ENCODE measurements at places on chromosomes 16 and 17. TPM values are rescaled to one million over a fixed set of nuclear protein-coding genes. Genes with fewer than 3 reads are reported as not detected.

DNA sequence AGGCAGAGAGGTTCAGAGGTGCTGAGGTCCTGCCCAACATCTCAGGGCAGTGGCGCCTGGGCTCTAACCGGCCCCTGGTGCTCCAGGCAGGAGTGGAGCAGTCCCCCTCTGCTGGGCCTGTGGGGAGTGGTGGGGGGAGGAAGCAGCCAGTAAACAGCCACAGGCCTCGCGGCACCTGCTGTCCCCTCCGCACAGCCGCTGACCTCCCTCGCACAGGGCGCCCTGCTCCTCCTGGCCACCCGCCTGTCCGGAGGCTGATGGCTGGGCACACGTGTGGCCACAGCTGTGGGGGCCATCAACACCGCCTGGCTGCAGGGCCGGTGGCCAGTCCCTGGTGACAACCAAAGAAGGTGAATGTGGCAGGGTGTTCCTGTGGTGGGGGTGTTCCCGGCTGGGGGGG, 36.8 kb upstream of the PABPN1L start:
- H3K36me3 ChIP-seq: no peaks in the 10 kb centered on the region
- no peak for DNase-seq
- no peak overlapping the region for H3K27ac ChIP-seq
- H3K27me3 ChIP-seq: no peaks in the 10 kb centered on the region
- H3K4me3 ChIP-seq: no peak overlapping the region

DNA sequence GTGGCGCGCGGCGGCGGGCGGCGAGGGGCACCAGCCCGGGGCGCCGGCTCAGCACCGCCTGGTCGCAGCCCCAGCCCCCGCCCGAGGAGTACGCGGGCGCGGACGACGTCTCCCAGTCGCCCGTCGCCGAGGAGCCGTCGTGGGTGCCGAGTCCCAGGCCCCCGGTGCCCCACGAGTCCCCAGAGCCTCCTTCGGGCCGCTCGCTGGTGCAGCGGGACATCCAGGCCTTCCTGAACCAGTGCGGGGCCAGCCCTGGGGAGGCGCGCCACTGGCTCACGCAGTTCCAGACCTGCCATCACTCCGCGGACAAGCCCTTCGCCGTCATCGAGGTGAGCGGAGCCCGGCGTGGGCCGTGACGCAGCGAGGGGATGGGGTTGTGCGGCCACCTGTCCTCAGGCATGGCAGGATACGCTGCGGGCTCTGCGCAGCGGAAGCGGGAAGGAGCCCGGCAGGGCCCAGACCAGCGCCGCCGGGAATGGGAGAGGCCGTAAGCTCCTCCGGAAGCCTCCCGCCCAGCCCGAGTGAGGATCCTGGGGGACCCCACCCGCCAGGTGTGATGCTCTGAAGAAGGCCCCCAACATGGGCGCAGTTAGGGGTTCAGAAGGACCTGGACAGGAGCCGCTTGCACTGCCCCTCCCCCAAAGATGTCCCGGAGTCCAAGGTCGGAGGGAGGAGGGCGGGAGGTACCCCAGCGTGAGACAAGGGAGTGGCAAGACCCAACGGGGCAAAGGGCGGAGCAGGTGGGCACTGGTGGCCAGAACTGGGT, 522 bp downstream of the NAGS start:
- DNase-seq: peak; percentile 32
- peak overlapping the region; percentile 75 for H3K4me3 ChIP-seq
- H3K4me1 ChIP-seq: no peaks in the 10 kb centered on the region

DNA sequence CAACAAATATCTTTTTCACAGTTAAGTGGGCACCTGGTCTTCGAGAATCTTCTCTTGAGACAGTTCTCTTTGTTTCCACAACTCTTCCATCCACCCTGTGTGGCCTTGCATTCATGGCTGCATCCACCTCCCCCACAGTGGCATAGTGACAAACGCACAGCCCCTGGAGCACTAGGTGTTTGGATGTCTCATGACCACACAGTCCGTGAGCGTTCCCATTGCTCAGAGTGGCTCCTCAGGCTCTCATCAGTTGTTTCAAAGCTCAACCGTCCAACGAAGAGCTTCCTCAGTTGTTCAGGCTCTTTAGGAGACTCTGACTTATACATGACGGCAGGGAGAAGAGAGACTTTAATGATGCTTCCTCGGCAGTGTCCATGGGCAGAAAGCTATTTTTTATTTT, 191.6 kb downstream of the CDRT15L2 start:
- no peaks in the 10 kb centered on the region for H3K36me3 ChIP-seq
- H3K4me3 ChIP-seq: no peak overlapping the region
- H3K4me1 ChIP-seq: no peaks in the 10 kb centered on the region
- DNase-seq: no peak

ORMDL3 gene
- total RNA-seq: 48.8 TPM

CDK3 gene
- total RNA-seq: 7.1 TPM

- H3K4me1 ChIP-seq: peaks cover 4% of the 10 kb centered on the region
- H3K4me3 ChIP-seq: no peak overlapping the region
- H3K36me3 ChIP-seq: no peaks in the 10 kb centered on the region
- no peaks in the 10 kb centered on the region for H3K27me3 ChIP-seq
Measured at GRCh38 chr16:19132255-19132654, 18.5 kb downstream of the ITPRIPL2 start.

DNA sequence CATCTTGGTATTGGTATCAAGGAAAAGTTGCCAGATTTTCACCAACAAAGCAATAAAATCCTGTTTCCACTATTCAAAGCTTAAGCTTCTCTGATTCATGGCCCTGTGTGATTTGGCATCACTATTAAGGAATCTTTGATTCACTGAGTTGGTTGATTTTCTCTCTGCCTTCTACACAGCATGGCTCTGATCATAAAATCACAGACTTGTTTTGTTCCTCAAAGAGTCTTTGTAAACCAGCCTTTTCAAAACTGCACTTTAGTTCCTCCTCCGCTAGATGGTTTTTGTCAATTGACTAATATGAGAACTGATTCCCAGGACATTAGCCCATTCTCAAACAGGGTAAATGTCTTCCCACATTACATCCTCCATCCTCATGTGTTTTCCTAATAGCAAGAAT, 197.6 kb downstream of the DNAH9 start:
- H3K36me3 ChIP-seq: no peaks in the 10 kb centered on the region
- H3K27me3 ChIP-seq: no peaks in the 10 kb centered on the region
- H3K4me1 ChIP-seq: no peaks in the 10 kb centered on the region
- DNase-seq: no peak
- H3K27ac ChIP-seq: no peak overlapping the region
- H3K4me3 ChIP-seq: no peak overlapping the region

- H3K4me3 ChIP-seq: no peak overlapping the region
- DNase-seq: no peak
- H3K4me1 ChIP-seq: no peaks in the 10 kb centered on the region
- H3K27ac ChIP-seq: no peak overlapping the region
- no peaks in the 10 kb centered on the region for H3K36me3 ChIP-seq
Measured at GRCh38 chr17:80615376-80615775, 70.7 kb downstream of the RPTOR start.

DNA sequence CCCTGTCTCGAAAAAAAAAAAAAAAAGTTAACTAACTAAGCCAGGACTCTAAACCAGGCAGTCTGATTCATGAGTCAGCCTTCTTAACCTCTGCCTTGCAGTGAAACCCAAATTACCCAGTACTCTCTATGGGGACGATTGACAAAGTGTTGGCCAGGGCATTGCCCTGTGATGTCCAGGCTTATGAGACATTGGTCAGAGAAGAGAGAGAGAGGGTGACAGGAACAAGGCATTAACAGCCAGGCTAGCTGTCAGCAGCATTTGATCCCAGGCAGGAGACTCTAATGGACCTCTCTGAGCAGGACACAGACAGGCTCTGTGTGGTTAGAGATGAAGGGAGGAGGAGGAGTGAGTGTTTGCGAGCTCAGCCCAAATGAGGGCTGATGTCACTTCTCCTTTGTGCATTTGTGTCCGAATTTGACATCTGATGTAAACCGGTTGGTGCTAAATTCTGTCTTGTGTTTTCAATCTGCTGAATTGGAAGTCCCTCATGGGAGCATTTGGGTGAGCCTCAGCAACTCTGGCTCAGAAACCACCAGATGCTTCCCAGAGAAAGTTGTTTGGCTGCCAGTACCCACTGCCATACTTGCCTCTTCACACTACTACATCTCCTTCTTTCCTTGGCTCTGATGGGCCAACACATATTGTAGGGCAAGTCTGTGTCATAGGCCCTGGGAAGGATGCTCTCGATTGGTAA, 4.3 kb upstream of the MYL4 start:
- peak overlapping the region; percentile 81 for H3K27ac ChIP-seq
- peak overlapping the region; percentile 7 for H3K4me3 ChIP-seq
- H3K36me3 ChIP-seq: no peaks in the 10 kb centered on the region

DNA sequence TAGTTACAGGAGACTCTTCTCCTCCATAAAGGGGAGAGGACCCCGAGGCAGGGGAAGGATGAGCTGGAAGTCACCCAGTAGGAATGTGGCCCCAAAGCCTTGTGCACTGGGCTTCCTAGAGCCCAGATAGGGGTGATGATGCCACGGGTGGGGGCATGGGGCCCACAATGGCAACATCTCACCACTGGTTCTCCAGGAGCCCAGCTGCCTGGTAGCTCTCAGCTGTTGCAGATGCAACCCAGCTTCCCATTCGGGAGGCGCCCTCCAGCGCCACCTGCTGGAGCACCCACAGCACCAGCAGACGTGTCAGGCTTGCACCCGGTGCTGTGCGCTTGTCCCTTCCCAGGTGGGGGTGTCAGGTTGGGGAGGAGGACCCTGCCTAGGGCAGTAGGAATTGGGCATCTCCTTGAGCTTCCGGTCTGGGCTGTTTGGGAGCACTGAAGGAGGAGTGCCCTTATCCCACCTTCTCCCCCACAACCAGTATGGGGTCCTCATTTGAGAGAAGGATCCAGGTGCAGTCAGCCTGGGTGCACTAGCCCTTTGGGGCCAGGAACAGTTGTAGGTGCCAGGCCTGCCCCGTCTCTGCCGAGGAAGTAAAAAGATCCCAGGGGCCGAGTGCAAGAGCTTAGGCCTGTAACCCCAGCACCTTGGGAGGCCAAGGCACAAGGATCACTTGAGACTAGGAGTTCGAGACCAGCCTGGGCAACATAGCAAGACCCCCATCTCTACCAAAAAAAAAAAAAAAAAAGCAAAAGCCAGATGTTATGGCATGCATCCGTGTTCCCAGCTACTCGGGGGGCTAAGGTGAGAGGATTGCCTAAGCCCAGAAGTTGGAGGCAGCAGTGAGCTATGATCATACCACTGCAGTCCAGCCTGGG, 14.4 kb downstream of the CDIPT start:
- peaks cover 22% of the 10 kb centered on the region for H3K36me3 ChIP-seq
- DNase-seq: peak; percentile 58
- H3K27me3 ChIP-seq: no peaks in the 10 kb centered on the region
- no peak overlapping the region for H3K4me3 ChIP-seq

CACNG5 gene
- not detected for total RNA-seq

GRCh38 chr17:16986391-16986790, 14.5 kb upstream of the TNFRSF13B start:
- H3K27ac ChIP-seq: no peak overlapping the region
- no peaks in the 10 kb centered on the region for H3K4me1 ChIP-seq
- no peaks in the 10 kb centered on the region for H3K27me3 ChIP-seq
- no peak overlapping the region for H3K4me3 ChIP-seq
- no peak for DNase-seq
- no peaks in the 10 kb centered on the region for H3K36me3 ChIP-seq

DNA sequence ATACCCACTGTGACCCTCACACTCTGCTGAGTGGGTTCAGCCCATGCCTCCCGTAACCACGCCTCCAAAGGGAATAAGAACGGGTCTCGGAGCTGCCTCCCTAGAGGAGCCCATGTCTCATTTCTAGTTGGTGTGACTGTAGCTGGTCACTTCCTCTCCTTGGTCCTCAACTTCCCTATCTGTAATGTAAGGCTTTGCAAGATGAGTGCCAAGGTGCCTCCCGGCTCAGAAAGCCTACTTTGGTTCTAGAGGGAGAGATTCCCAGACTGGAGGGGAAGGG, 20.8 kb downstream of the C16orf74 start:
- no peak overlapping the region for H3K4me3 ChIP-seq
- no peaks in the 10 kb centered on the region for H3K27me3 ChIP-seq
- H3K4me1 ChIP-seq: no peaks in the 10 kb centered on the region
